Muscle of leg (tissue), 16 donors: ENCODE measurements at places on chromosomes 6 and 20.

GRCh38 chr6:32658268-32658897, 8.1 kb downstream of the HLA-DQB1 start:
- H3K4me1 ChIP-seq = no peaks in the 10 kb centered on the region
- H3K36me3 ChIP-seq = no peaks in the 10 kb centered on the region
- no peak for DNase-seq
- H3K27me3 ChIP-seq = no peaks in the 10 kb centered on the region
- no peak overlapping the region for H3K27ac ChIP-seq
- H3K4me3 ChIP-seq = no peak overlapping the region

DNA sequence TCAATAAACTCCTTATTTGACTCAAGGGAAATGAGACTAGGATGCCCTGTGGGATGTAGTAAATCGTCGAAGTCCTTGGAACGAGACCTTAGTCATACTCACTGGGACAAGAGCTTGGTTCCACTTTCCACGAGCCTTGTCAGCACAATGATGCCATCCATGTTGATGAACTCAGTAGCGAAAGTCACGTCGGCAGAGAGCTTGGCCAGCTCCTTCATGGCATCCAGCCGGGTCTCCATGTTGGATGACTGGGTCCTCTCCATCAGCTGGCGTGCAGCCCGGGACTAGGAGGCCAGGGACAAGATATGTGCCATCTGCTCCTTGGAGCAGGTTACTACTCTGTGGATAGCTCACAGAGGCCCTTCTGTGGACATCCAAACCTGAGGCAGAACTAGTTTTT, 17.5 kb downstream of the ELMO2 start:
- H3K36me3 ChIP-seq = peaks cover 84% of the 10 kb centered on the region
- H3K4me1 ChIP-seq = no peaks in the 10 kb centered on the region
- H3K27ac ChIP-seq = no peak overlapping the region
- no peak overlapping the region for H3K4me3 ChIP-seq

GRCh38 chr6:148193063-148193680, 149.5 kb upstream of the SASH1 start:
- H3K36me3 ChIP-seq = no peaks in the 10 kb centered on the region
- no peak overlapping the region for H3K27ac ChIP-seq
- no peak for DNase-seq
- H3K27me3 ChIP-seq = peaks cover 3% of the 10 kb centered on the region

DNA sequence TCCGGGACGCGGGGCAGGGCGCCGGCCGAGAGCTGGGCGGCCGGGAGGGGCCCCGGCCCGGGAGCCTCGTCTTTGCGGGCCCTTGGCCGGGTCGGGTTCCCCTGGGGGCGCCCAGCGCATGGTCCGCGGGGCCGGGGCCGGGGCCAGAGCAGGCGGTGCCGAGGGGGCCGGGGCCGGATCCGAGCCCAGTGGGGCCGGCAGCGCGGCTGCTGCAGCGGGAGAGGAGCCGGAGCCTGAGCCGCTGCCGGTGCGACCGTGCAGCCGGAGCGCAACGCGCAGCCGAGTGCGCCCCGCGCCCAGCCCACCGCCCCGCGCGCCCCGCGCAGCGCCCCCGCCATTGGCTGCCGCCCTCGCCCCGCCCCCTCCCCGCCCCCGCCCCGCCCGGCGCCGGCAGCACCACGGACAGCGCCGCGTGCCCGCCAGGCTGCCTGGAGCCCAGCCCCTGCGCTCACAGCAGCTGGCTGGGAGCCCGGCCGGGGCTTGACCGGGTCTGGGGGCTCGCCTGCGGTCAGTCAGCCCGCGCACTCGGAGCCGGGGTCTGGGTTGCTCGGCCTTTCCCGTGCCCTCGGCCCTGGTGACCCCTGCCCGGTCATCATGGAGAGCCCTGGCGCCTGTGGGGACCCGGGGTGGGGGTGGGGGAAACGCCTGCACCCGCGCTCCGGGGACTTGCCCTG, at the start of gene HRH3:
Gene HRH3, minus strand, starts transcription at position 287 of the 674 bp plus-strand sequence. CDS start 308 bp downstream, outside the sequence.
- H3K27ac ChIP-seq = no peak within 1 kb of the TSS
- no peak within 1 kb of the TSS for H3K4me3 ChIP-seq
- peaks cover 88% of the 10 kb centered on the region for H3K27me3 ChIP-seq
- H3K4me1 ChIP-seq = peaks cover 22% of the 10 kb centered on the region
- DNase-seq = peak; percentile 69

DNA sequence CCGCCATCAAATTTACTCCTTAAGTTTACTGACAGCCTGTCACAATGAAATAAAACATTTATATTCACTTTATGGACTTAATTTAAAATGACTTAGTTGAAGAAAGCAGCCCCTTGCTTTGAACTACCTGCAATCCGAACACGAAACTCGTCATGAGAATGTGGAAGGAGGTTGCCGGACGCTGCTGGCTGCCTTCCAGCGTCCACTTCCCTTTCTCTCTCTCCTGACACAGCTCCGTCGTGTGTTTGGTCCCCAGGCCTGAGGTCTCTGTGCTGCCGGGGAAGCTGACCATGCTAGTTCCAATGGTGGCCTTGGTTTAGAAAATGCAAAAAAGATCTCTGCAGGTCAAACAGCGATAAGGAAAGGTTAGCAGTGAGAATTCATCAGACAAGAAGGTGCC, 519.7 kb downstream of the CDH26 start:
- H3K4me3 ChIP-seq = no peak overlapping the region
- H3K36me3 ChIP-seq = no peaks in the 10 kb centered on the region
- H3K4me1 ChIP-seq = peaks cover 13% of the 10 kb centered on the region
- H3K27ac ChIP-seq = no peak overlapping the region
- peaks cover 7% of the 10 kb centered on the region for H3K27me3 ChIP-seq
- peak; percentile 39 for DNase-seq

DNA sequence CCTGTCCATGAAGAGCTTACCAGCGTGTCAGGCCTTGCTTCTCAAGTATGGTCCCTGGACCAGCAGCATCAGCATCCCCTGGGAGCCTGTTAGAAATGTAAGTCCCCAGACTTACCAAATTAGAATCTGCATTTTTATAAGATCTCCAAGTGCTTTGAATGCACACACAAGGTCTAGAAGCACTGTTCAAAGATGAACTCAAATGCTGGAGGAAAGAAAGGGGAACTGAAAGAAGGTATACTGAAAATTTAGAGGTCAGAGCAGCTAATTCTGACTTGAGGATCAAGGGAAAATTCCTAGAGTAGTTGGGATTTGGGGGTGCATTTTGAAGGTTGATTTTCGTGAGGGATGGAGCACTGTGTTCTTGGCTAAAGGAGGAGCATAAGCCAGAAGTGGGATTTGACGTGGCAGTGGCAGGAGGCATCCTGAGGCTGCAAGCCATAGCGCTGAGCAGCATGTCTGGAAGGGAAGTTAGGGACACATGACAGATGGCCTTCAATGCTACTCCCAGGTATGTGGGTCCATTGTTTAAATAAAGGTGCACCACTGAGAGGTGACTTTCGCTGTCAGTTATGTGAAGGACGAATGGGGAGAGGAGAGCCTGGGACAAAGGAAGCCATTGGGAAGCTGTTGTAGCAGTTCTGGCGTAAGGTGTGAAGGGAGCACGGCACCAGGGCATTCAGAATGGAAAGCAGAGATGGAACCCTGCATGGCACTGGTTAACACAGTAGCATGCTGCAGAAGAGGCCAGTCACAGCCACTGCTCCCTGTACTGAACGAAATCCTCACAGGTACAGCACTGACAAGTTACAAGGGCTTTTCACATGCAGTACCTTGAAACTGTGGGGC, 36.2 kb downstream of the ARMC2 start:
- no peak overlapping the region for H3K27ac ChIP-seq
- no peak for DNase-seq
- H3K27me3 ChIP-seq = no peaks in the 10 kb centered on the region
- H3K4me1 ChIP-seq = no peaks in the 10 kb centered on the region
- peaks cover 6% of the 10 kb centered on the region for H3K36me3 ChIP-seq

DNA sequence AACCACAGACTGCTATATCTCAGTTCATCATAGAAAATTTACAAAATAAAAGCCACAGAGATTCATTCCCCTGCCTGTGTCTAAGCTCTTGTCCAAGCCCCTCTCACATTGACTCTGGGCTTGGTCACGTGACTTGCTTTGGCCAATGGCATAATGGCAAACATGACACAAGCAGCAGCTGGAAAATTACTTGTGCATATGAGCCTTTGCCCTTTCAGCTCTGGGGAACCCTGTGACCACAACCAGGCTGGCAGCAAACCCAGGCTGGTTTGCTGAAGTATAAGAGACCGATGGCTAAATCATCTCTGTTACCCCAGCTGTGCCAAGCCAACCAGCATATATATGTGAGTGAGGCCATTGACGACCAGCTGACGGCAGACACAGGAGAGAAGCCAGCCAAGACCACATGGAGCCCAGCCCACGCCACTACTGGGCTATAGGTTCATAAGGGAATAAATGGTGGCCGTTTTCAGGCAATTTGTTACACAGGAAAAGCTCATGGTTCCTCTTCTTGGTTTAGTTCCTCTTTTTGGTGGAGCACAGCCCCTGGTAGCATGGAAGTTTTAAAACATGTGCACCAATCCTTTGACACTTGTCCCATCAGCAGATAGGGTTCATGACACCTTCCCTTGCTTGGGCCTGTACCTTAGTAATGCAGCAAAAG, 31.8 kb upstream of the RSPO4 start:
- DNase-seq = peak; percentile 8
- H3K4me1 ChIP-seq = no peaks in the 10 kb centered on the region
- no peak overlapping the region for H3K27ac ChIP-seq
- H3K4me3 ChIP-seq = no peak overlapping the region

DNA sequence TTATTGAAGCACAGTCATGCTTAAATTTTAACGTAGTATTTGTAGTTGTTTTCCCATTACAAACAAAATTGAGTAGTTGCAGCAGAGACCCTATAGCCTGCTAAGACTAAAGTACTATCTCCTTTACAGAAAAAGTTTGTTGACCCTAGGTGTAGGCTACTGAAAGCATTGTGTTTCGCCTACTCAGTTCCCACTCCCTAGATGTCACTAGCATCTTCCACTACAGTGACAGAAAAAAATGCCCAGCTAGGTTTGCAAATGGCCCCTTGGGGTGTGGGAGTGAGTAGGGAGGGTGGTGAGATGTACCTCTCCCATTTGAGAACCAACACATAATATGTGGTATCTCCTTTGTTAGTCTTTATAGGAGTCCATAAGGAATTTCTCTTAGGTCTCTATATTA, 34.5 kb downstream of the UBR2 start:
- DNase-seq = no peak
- H3K36me3 ChIP-seq = peaks cover 5% of the 10 kb centered on the region
- H3K27me3 ChIP-seq = no peaks in the 10 kb centered on the region
- no peak overlapping the region for H3K27ac ChIP-seq
- H3K4me1 ChIP-seq = no peaks in the 10 kb centered on the region

- no peak overlapping the region for H3K4me3 ChIP-seq
- no peaks in the 10 kb centered on the region for H3K36me3 ChIP-seq
- no peak overlapping the region for H3K27ac ChIP-seq
- no peaks in the 10 kb centered on the region for H3K27me3 ChIP-seq
- no peaks in the 10 kb centered on the region for H3K4me1 ChIP-seq
Observed at GRCh38 chr6:111912904-111913303, 39.7 kb upstream of the FYN start.

GRCh38 chr20:13202565-13202964, 18.5 kb upstream of the ISM1 start:
- H3K27ac ChIP-seq = no peak overlapping the region
- no peaks in the 10 kb centered on the region for H3K4me1 ChIP-seq
- no peaks in the 10 kb centered on the region for H3K27me3 ChIP-seq
- H3K4me3 ChIP-seq = no peak overlapping the region
- DNase-seq = no peak

DNA sequence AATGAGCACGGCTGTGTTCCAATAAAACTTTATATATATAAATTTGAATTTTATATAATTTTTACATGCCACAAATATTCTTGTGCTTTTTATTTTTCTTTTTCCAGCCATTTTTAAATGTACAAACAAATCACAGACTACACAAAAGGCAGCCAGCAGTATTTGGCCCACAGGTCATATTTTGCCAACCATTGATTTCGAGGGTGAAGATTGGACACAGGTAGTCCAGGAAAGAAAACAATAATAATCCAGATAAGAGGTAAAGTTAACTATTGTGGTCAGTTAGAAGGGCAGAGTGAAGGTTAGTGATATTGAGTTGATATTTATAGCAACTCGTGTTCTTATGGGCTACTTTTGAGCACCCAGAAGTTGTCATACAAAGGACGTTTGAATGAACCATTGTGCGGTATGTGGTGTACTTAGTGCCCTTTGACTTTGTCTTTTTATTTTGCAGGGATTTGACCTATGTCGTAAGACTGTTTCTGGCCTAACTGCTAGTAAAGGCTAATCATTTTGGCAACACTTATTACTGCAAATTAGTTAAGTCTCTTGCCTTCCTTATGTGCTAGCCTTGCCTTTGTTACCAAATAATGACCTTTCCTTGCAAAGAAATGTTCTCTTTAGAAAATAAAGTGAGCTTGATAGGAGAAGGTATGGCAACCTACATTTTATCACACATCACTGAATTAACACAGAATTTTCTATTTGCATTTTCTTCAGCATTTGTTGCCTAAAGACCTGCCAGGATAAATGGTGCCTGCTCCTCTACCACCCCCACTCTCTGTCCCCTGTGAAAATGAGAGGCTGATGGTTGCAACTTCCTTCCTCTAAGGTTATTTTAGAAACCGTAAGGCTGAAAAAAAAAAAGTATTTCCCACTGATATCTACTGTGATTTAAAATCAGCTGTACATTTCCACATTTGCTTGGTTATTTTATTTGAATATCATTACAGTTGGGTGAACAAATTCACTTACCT, 493.9 kb upstream of the SOX4 start:
- H3K4me3 ChIP-seq = no peak overlapping the region
- H3K36me3 ChIP-seq = no peaks in the 10 kb centered on the region
- H3K27me3 ChIP-seq = no peaks in the 10 kb centered on the region
- peaks cover 2% of the 10 kb centered on the region for H3K4me1 ChIP-seq
- no peak for DNase-seq
- H3K27ac ChIP-seq = no peak overlapping the region

DNA sequence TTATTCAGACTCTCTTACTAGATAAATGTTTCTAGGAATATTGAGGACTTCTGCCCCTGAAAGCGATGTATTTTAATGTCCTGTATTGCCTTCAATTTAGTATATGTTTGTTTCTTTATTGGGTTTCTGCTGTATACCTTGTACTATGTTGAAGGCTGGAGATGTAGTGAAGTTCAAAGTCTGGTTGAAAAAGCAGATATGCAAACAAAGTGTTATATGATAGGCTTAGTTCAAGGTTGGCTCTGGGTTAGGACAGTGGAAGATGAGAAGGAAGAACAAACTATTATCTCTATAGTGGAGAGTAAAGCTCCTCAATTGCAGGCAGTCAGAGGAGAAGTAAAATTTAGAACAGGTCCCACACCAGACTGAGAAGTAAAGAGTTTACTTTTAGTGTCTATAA, 36.3 kb upstream of the ADGRG6 start:
- H3K36me3 ChIP-seq = no peaks in the 10 kb centered on the region
- H3K4me1 ChIP-seq = no peaks in the 10 kb centered on the region
- DNase-seq = no peak
- H3K27ac ChIP-seq = no peak overlapping the region
- H3K27me3 ChIP-seq = no peaks in the 10 kb centered on the region
